Cortex of kidney (tissue), 1 donor: ENCODE measurements at places on chromosomes 11 and 22.

GRCh38 chr11:9756461-9756860 is 92.6 kb downstream of the SWAP70 start:
- DNase-seq = no peak

DNA sequence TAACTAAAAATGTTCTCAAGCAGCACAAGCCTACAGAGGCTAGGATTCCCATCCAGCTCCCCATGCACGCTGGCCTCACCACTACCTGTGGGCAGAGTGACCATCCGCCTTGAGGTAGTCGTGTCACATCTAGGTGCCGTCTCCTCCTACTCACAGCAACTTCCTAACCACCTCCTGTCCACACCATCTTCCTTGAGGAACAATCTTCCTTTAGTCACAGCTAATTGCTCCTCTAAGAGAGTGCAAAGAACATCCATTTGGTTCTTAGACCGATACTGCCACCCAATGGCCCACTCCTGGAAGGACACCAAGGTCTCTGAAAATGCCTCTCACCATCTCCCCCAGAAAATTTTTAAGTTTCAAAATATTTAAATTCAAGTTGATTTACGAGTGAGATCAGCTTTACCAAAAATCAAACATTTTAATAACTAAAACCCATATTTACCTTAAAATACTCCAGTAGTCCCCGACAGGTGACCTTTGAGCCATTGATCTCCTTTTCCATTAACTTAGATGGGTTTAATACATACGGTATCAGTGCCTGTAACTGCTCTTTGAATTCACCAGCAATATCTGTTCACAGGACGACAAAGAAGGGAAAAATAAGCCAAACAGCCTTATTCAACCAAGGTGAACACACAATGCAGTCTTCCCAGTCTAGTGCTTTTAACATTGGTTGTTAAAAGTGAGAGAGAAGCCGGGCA is 21.7 kb upstream of the PLAAT3 start:
- no peak for DNase-seq

GRCh38 chr22:42633013-42633412 is 7.4 kb downstream of the ATP5MGL start:
- DNase-seq = no peak

- DNase-seq = no peak
Measured at GRCh38 chr11:2142300-2142759, 3.1 kb upstream of the IGF2 start.

DNA sequence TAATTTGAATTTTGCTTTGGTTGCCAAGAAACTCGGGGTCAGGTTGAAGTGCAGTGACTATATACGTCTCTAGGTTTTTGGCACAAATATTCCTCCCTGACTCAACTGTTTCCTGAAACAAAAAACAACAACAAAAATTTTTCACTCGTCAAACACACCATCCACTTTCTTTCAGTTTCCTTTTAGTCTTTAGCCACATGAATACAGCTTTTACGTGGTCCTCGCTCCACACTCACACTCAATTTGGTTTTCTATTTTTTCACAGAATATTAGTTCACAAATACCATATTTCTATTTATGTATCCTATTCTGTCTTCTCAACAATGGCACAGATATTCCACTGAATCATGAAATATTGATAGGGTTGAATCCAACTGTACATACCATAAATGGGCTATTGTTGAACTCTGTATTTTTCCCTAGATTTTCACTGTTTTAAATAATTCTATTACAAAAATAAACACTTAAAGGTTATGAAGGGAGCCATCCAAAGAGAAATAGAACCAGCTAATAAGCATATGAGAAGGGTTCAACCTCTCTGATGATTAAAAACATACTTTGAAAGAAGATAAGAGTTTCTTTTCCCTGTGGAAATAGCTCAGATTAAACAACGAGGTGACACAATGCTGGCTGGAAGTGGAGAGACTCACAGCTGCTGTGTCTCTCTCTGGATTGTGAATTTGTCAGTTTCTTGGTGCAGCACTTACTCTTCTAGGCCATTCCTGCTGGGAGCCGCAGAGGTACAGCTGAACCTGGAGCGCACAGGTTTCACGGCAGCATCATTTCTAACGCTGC is 5.1 kb upstream of the FBLN1 start:
- DNase-seq = no peak

- no peak for DNase-seq
Measured at GRCh38 chr11:95884376-95884775, 39.5 kb downstream of the MTMR2 start.

DNA sequence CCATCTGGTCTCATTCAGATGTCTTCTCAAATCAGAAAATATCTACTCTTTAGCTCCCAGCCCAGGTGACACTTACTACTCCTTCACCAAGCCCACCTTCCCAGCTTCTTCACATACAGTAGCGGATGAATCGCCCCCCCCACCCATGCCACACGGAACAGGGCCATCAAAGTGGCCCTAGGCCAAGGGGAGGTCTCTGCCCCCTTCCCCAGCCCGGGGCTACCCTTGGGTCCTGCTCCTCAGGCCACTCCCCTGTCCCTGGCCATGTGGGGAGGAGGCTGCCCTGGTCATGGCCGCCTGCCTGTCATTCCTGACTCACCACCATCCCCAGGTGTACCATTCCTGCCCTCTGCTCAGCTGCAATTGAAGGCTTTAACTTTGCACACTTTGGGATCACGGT is 142.8 kb downstream of the NECTIN1 start:
- no peak for DNase-seq

- DNase-seq = no peak
Measured at GRCh38 chr11:27582621-27583020, 76.1 kb upstream of the LIN7C start.

DNA sequence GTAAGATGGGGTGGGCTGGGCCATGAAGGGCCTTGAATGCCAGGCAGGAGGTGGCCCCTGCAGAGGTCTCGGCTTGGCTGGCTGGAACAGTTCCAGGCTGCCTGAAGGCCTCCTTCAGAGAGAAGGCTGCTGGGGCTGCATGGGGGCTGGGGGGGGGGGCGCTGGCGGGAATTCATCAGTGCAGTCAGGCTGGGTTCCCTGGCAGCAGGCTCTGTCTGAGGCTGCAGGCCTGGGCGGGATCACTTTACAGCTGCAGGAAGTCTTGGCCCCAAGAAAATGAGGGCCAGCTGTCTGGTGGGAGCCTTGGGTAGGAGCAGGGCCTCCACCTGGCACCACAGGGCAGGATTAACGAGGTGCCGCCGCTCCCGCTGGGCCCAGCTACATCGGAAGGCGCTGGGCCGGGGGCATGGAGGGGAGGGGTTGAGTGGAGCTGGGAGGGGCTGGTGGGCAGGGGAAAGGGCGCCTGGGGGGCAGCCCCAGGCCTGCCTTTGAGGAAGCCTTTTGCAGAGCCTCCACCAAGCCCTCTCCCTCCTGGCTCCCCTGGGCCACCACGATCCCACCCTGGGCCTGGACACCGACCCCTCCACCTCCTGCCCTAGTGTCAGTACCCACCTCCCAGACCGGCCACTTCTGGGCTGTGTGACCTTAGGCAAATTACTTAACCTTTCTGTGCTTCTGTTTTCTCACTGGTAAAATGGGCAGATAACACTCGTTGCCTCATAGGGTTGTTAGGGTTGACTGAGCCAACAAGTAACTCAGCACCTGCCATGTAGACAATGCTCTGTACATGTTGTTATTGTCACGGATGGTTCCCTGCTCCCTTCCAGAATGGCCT is 31.0 kb upstream of the HMOX1 start:
- DNase-seq = no peak

GRCh38 chr11:33379947-33380346 is 122.8 kb downstream of the HIPK3 start:
- no peak for DNase-seq

DNA sequence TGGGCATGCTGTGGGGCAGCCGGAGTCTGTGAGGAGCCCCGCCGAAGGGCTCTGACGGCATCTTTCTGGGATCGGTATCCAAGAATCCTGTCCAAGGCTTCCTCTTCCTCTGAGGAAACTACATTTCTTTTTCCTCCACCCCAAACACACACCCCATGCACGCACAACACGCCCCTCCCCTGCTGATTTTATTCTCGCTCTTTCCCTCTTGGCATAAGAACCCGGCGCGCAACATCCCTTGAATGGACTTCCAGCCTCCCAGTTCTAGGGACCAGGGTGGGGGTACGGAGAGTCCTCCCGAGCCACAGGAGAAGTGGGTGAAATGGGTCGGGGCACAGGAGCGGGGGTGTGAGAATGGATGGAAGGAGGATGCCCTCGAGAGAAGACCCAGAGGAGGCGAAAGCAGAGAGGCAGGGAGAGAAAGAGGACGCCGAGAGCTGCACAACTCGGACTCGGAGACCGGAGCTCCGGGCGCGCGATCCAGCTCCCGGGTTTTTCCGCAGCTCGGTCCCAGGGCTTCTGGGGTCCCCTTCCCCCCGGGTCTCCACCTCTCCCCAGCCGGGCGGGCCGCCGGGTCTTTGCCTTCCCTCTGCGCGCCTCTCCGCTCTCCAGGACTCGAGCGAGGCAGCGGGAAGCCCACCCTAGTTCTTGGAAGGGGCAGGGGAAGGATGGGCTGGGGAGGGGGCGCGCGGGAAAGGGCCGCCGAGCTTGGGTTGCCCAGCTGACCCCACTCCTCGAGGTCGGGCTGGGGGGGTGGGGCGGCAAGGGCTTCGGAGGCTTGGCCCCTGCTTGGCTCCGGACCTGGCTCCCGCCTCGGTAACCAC is 1.5 kb upstream of the LARGE1 start:
- no peak for DNase-seq

DNA sequence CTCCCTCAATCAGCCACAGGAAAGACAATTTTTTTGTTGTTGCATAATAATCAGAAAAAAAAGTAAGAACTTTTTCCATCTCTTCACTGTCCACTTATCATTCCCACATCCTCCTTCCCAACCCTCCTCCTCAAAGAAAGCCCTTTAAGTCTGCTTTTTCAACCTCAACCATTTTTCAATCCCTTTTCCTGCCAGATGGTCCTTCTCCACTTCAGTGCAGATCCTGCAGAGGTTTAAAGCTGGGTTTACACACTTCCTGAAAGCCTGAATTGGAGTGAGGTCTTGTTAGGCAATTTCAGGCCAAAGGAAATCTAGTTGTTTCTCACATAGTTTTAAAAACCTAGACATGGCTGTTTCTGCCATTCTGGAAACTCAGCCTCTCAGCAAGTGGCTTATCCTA is 78.3 kb downstream of the RPL27A start:
- DNase-seq = no peak

- DNase-seq = no peak
Measured at GRCh38 chr11:61978703-61979661, 11.5 kb upstream of the FTH1 start.

- DNase-seq = no peak
Measured at GRCh38 chr22:42357634-42358296, 74.4 kb downstream of the NFAM1 start.

DNA sequence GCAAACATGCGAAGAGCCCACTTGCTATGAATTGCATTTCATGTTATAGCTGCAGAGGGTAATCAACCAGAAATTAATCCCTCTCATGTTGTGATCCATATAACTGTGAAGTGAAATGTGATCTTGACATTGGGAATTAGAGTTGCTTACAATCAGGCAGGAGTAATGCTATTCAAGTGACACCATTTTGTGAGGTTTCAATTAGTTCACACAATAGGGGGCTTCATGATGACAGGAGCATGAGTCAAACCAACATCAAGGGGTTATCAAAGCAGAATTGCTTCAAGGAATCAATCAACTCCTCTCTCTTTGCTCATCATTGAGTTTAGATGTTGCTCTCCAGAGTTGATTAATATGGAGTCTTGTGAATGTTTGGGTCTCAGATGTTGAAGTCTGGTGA is 1585.2 kb upstream of the TENM4 start:
- DNase-seq = no peak

- no peak for DNase-seq
Measured at GRCh38 chr11:57792060-57792541, 30.5 kb downstream of the CTNND1 start.

GRCh38 chr11:122731500-122731913 is 76.0 kb downstream of the UBASH3B start:
- no peak for DNase-seq

DNA sequence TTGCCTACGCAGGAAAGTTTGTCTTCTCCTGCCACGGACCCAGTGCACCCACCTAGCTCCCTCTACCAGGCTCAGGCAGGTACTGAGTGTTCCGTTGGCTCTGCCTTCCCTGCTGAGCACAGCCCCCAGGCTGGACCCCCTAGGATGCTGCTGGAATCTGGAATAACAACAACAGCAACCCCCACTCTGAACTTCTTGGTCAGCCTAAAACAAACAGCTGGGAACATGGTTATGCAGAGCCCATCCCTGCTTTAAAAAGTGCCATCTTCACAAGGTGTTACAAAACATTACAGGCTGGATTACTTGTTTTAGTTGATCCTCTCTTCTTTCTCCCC is 1.8 kb downstream of the OPCML start:
- DNase-seq = no peak

GRCh38 chr11:102733232-102733875 is 8.6 kb upstream of the MMP8 start:
- DNase-seq = no peak

DNA sequence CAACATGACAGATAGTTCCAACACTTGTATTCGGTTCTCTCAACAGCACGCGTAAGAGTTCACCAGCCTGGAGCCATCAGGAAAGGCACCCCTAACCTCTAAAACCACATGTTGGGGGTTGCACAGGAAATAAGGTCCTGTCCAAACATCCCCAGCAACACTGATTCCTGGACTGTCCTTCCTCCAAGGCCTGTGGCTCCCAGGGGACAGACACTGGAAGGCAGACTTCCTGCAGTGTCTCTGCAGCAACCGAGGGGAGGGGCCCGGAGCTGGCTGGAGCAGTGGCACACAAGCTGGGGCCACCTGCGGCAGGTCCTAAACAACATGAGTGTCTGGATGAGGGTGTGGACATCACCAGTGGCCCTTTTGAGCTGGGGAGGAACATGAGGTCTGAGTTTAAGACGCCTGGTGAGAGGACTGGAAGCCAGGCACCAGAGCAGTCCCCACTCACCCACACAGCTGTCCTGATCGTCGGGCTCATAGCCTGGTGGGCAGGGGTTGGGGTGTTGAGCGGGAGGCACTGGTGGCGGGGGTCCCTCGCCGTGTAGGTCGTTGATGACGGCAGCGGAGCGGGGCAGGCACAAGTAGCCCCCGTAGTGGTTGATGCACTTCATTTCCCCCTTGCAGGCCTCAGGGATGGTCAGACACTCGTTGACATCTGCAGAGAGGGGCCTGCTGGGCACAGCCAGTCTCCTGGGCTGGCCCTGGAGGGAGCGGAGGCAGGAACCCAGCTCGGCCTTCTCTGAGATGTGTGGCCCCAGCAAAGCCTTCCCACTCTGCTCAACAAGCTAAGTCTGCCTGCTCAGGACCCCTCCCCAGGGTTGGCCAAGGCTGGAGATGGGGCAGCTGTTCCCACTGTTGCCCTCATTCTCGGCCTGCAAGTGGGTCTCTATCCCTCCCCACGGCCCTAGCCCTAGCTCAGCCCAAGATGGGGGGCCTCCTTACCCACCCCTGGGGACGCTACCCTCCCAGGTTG is 1.6 kb downstream of the EFEMP2 start:
- no peak for DNase-seq

GRCh38 chr11:103946793-103947545 is 89.5 kb upstream of the DDI1 start:
- DNase-seq = no peak
